Naive thymus-derived CD8-positive, alpha-beta T cell (primary cell): ENCODE measurements at places on chromosomes 3 and 15.

DNA sequence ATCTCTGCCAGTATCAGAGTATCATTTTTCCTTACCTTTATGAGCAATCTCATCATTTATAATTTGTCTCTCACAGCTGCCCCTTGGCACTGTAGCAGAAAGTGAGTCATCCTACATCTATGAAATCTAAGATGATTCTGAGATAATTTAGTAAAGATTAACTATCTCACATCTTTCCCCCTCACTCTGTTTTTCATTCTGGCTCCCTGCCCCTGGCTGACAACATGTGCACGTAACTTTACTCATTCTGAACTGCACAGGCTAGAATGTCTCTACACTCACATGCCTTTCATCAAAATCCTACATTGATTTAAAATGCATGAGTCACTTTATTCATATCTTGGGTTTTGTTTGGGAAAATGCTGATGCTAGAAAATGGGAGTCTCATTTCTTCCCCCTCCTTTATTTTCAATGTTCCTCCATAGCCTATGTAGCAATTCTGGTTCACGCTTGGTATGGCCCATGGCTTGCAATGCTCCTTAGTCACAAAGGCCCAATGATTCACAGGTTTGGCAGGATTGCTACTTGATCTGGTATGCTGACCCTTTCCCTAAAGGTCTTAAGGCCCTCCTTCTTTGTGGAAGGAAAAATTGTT is 838.5 kb downstream of the TUSC7 start:
- no peak for DNase-seq

DNA sequence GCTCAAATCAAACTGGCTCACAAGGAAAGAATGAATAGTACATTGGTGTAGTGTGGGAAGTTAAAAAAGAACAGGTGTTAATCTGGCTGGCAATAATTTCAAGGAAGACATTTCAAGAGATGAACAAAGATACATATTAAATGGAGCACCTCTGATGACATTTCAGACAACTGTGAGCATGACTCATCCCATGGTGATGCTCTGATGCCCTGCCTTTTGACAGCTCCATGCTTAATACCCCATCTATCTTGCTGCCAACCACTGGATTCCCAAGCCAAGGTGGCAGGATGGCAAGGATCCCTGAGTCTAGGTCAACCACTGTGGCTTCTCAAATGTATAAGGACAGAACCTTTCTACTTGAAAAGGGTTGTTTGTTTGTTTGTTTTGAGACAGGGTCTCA is 29.3 kb downstream of the LRRC2 start:
- no peak for DNase-seq

- DNase-seq = no peak
These were observed 26.7 kb downstream of the CLK3 start for GRCh38 chr15:74642348-74642733.

GRCh38 chr3:36193448-36193847 is 186.9 kb upstream of the STAC start:
- DNase-seq = no peak
